Activated CD4-positive, CD25-positive, alpha-beta regulatory T cell treated with anti-CD3 and anti-CD28 coated beads, Interleukin-2, amount 50 U/mL, for 72 hours (primary cell): ENCODE measurements at places on chromosomes 6 and 20.

DNA sequence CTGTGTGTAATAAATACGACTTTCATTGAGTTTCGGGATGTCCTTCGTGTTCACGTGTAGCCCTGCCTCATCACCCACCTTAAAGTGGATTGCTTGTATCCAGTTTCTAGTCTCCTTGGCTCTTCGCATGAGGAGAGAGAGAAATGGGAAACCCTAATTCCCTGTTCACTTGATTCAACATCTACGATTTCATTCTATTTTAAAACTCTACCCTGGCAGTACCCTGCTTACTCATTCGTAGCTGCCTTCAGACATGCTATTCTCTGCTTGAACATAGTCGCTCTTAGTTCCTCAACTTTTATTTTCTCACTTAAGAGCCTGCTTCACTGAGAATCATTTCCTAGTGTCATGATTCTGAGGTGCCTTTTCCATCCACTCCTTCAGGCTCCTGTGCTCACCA lies 163.6 kb downstream of the EYA4 start:
- DNase-seq = no peak

DNA sequence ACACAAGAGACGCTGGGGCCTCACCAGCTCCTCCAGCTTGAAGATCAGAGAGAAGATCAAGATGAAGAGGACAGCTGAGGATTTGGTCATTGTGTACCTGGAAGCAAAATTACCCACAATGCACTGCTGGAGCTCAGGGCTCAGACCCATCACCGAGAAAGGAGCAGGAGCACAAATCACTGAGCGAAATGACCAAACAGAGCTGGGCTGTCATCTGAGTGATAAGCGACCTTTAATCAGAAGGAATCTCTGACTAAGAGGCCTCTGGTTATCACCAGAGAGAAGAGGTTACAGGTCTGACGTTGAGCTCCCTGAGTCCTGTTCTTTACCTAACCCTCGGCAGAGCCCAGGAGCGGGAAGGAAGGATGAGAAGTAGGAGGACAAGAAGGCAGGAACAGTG lies 47.5 kb upstream of the CDH22 start:
- DNase-seq = no peak

GRCh38 chr6:118784641-118785164 lies 109.2 kb upstream of the ASF1A start:
- DNase-seq = no peak

GRCh38 chr6:155317186-155317585 lies 2.9 kb upstream of the TFB1M start:
- no peak for DNase-seq

- DNase-seq = no peak
These were observed 43.3 kb downstream of the NOX3 start for GRCh38 chr6:155412335-155412734.

DNA sequence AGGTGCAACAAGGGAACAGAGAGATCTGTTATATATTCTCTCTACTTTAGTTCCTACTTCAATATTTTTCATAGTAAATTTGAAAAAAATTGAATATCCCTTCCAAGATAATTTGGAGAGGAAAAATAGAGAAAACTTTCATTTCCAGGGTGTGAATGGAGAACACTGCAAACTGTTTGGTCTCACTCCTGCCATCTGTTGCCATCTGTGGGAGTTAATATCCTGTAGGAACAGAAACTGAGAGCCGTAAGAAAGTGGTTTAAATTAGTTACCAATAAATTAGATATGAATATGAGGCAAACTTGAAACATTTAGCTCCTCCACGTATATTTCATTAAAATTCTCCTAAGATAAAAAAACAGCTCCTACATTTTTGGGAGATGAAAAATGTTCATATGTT lies 4.2 kb downstream of the ZNF337 start:
- DNase-seq = no peak

GRCh38 chr6:137104926-137105325 lies 60.2 kb upstream of the IL20RA start:
- DNase-seq = no peak
